ENCODE measurements at places on chromosomes 16 and 17.

DNA sequence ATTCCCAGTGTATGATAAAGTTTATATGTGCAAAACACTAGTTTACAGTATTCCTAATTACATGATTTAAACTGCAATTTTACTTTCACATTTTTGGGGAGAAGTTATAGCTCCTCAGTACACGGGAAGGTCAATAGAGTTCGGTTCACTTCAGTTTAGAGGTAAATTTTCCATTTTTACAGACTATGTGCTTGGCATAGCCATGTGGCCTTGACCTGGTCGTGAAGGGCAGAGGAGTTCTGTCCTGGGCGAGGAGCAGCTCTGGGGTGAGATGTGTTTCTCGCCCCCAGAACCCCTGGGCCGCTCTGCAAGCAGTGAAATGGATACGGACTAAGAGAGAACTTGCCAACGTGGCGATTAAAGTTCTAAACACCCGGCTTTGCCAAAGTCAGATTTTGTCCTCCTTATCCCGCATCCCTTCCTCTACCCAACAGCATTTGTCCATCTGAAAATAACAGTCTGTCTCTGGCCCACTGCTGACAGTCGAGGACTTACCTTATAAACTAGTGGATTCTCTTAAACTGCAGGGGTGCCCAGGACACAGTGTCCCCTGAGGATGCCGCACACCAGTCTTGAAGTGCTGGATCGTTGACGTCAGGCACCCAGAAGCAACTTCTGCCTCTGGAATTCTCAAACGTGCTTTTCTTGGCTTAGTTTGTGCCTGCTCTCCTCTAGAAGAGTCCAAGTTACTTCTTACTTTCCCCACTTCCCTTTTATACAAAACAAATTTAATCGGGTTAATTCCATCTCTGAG, 1.5 kb upstream of the SIAH1 start:
- DNase-seq, result no peak

DNA sequence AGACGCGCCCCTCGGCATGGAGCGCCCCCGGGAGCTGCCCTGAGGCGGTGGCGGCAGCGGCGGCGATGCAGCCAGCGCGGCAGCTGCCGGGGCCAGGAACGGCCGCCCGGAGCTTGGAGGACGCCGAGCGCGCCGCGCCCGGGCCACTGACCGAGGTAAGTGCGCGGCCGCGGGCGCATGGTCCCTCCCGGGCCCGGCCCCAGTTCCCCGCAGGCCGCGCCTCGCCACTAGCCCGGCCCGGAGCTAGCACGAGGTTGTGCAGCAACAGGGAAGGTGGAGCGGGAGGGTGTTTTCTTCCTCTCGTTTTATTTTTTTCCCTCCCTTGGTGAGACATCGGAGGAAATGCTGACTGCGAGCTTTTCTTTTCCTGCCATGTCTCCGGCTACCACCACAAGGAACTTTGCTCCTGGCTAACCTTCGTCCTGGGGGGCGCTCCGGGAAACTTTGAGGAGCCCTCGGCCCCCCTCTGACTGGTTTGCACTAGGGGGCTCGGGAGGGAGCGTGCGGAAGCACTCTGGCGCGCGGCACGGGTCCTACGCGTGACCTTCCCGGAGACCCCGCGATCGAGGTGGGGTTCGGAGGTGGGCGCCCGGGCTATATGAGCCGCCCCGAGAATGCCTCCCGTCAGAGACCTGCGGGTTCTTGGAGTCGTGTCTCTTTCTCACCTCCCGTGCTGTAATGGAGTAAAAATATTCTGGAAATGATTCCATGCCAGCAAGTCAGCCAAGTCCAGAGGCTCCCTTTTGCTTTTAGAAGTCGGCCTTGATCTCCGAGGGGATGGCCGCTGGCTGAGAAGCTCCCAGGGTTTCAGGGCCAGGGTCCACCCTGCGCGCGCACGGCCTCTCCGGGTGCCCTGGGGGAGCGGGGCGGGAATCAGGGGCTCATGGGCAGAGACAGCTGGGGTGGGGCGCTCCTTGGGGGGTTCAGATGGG, 868 bp downstream of the KCNJ12 start:
- DNase-seq, result no peak

GRCh38 chr17:58324409-58325288, 3.9 kb downstream of the TSPOAP1 start:
- no peak for DNase-seq

GRCh38 chr17:64185101-64185500, 55.2 kb upstream of the ERN1 start:
- DNase-seq, result no peak

- DNase-seq, result no peak
Observed at GRCh38 chr16:59400830-59401229, 666.7 kb upstream of the GOT2 start.

GRCh38 chr17:75632863-75633485, at the start of gene SMIM5:
TSS of gene SMIM5 (plus strand) at chr17:75633434. CDS start at chr17:75640202, 6,768 bp downstream.
- peak; percentile 84 for DNase-seq

DNA sequence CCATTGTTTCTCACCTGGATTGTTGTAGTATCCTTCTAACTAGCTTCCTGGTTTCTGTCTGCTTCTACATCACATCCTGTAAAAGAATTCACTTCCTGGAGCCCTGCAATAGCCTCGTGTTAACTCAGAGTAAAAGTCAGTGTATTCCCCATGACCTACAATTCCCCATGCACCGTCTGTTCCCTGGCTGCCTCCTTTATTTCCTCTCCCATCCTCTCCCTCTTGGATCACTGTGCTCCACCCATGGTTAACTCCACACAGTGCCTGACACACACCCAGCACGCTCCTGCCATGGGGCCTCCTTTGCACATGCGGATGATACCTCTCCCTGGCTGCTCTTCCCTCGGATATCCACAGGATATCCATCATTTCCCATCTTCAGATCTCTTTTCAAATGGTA, 301.4 kb upstream of the IRX3 start:
- DNase-seq, result no peak

DNA sequence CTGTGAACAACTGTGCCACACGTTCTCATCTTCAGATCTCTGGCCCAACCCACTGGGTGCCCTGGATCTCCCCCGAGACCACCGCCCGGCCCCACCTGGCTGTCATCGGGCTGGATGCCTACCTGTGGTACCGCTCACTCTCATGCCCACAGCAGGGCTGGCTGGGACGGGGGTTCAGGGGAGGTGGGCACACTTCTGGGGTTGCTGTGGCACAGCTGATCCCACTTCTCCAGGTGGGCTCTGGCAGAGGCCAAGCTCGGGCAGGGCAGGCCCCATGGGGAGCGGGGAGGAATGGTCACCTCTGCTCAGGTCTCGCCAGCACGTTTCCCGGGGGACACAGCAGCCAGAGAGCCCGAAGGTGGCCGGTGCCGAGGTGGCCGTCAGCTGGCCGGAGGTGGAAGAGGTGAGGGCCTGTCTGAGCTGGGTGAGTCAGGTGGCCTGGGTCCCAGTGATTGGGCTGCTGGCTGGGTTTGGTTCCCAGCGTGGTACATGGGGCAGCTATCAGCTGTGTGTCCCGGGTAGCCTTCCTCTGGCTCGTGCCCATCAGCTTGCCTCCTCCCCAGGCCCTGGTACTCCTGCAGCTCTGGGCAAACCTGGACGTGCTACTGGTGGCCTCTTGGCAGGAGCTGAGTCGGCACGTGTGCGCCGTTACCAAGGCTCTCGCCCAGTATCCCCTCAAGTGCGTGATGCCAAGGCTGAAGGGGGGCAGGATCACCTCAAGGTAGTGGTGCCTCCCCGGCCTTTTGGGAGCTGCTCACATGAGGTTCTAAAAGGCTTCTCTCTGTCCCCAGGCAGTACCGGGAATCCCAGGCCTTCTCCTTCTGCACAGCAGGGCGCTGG, 2.3 kb upstream of the MRPS34 start:
- no peak for DNase-seq

DNA sequence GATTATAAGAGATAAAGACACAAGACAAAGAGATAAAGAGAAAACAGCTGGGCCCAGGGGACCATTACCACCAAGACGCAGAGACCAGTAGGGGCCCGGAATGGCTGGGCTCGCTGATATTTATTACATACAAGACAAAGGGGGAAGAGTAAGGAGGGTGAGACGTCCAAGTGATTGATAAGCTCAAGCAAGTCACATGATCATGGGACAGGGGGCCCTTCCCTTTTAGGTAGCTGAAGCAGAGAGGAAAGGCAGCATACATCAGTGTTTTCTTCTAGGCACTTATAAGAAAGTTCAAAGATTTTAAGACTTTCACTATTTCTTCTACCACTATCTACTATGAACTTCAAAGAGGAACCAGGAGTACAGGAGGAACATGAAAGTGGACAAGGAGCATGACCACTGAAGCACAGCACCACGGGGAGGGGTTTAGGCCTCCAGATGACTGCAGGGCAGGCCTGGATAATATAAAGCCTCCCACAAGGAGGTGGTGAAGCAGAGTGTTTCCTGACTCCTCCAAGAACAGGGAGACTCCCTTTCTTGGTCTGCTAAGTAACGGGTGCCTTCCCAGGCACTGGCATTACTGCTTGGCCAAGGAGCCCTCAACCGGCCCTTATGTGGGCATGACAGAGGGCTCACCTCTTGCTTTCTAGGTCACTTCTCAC, 63.9 kb upstream of the ARL4D start:
- no peak for DNase-seq

GRCh38 chr17:6666557-6666956, 15.0 kb downstream of the C17orf100 start:
- DNase-seq, result no peak

DNA sequence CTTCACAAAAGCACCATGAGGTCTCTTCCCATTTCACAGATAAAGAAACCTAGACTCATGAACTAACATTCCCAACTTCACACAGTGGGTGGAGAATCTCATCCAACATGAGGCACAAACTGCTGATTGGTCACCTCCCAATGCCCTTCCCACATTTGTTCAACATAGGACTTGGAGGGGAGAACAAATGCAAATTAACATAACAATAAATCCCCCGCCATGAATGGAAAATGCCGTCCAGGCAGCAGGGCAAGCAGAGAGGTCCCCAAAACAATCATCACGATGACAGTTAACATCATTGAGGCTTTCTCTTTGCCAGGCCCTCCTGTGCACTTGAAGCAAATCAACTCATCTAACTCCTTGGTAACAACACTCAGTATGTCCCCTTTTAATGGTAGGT, 185.3 kb downstream of the TMEM132E start:
- no peak for DNase-seq

GRCh38 chr17:58960068-58960467, 146.6 kb downstream of the TRIM37 start:
- no peak for DNase-seq

DNA sequence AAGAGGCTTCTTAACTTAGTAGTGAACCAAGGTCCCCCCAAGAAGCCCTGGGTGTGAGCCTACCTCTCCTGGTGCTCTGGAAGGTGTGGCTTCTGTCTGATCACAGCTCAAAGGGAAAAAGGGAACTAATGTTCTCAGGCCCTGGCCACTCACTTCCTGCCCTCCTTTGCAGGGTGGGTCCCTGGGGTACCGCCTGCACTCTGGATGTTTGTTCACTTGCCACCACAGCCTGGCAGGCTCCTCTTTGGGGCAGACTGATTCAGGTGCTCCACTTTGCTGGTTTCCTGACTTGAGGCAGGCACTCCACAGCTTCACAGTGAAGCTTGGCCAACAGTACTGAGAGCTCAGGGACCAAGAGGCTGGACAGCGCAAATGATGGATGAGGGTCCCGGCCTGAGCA, 5.9 kb upstream of the MYO15A start:
- DNase-seq, result no peak

DNA sequence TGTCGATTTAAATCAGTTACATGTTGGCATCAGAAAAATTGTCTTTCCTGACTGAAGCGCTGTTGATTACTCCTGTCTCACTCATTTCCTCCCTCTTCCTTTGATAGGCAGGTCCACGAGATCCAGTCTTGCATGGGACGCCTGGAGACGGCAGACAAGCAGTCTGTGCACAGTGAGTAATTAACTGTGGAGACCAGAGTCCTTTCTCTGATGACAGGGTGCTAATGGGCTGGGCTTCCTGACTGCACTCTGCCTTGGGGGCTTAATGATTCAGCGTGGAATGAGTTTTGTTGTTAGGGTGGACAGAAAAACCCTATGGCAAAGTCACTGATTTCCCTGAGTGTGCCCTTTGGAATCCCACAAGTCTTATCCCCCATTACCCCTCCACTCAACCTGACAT, 6.5 kb downstream of the GOSR2 start:
- DNase-seq, result no peak

- DNase-seq, result no peak
Observed at GRCh38 chr16:68659412-68660358, 14.6 kb downstream of the CDH3 start.

DNA sequence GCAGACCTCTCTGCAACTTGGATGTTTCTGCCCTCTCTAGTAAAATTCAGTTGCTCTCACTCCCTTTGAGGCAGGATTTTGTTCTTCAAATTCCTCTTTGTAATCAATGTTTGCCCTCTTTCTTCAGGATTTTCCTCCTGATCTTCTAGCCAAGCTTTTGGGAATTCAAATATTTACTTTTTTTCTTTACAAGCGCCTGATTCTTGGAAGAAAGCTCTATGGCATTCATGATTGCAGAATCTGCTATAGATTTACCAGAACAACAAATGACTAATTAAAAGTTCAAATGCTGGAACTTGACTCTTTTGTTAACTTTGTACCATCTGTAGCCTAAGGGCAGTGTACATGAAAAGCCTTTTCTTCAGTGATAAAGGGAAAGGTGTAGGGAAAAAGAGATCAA, 63.7 kb upstream of the SHISA6 start:
- DNase-seq, result no peak

GRCh38 chr17:8152112-8152775, at the start of gene PER1:
TSS of gene PER1 (minus strand) at chr17:8152404. CDS start at chr17:8150706, 1,698 bp downstream.
- DNase-seq, result peak; percentile 90

DNA sequence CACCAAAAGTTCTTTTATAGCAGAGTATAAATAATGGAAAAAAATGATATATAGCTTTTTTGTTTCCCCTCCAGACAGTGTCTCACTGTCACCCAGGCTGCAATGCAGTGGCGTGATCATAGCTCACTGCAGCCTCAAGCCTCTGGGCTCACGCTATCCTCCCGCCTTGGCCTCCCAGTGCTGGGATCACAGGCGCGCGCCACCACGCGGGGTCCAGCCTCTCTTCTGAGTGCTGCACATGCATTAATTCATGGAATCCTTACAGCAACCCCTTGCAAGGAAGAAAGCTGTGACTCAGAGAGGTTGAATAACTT, 18.0 kb upstream of the ZNF629 start:
- DNase-seq, result no peak

- no peak for DNase-seq
Observed at GRCh38 chr16:67170949-67171649, 761 bp downstream of the NOL3 start.

GRCh38 chr17:61431594-61432311, 20.5 kb upstream of the TBX4 start:
- DNase-seq, result no peak

DNA sequence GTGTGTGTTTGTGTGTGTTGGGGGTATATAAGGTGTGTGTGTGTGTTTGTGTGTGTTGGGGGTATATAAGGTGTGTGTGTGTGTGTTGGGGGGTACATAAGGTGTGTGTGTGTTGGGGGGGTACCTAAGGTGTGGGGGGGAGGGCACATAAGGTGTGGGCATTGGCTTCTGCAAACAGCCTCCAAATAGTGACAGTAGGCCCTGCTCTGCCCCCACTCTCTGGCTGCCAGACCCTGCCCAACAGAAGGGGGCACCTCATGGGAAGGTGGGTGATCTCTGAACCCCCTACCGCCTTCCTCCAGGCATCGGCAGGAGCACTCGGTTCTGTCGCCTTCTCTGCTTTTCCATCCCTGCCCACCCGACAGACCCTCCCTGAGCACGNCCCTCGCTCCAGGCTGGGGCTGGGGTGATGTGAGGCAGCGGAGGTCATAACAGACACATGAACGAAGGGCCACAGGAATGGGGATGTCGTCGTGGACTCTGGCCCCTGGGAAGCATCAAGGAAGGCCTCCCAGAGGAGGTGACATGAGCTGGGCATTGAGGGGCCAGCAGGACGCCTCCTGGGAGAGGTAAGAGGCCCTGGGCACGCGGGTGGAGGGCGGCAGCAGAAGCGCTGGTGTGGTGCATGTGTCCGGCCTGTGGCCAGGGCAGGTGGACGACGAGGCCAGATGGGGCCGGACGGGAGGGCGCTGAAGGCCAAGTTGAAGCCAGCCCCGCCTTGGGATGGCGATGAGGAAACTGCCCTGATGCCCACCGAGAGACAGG, 136.6 kb upstream of the RPH3AL start:
- DNase-seq, result no peak

Measured in stimulated activated CD4-positive, alpha-beta T cell treated with anti-CD3 and anti-CD28 coated beads, Interleukin-4, amount 100 ng/mL, for 24 hours (primary cell).